ENCODE measurements at places on chromosomes 5 and 9.
A peak's percentile ranks its signal among the peaks of the same experiment; 100 is the strongest.

DNA sequence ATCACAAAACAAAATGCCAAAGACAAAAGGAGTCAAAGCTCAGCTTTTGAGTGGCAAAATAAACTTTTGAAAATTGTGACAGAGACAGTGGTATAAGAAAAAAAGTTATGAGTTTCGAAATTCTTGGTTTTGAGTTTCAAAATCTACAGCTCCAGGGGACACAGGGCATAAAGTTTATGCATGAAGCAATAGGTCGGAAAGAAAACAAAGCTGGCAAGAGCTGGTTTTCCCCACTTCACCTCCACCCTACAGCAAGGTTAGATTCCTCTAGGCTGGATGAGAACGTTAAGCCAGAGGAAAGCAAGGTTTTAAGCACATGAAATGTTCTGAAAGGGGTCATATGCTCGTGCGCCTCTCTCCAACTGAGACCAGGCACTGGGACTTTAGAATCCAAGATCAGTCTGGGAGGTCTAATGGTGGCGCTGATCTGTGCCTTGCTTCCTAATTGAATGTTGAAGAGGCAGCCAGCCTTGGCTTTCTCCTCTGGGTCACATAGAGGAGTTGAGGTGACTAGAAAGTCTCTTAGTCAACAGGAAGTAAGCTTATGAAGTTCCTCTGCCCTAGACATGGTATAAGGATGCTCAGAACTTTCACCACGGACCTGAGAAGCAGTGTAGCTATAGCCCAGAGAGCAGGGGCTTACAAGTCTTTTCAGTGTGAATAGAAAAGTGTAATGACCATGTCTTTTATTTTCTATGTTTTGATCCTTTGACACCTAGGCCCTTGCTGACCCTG lies 167.7 kb upstream of the DMAC1 start:
- no peak for DNase-seq

DNA sequence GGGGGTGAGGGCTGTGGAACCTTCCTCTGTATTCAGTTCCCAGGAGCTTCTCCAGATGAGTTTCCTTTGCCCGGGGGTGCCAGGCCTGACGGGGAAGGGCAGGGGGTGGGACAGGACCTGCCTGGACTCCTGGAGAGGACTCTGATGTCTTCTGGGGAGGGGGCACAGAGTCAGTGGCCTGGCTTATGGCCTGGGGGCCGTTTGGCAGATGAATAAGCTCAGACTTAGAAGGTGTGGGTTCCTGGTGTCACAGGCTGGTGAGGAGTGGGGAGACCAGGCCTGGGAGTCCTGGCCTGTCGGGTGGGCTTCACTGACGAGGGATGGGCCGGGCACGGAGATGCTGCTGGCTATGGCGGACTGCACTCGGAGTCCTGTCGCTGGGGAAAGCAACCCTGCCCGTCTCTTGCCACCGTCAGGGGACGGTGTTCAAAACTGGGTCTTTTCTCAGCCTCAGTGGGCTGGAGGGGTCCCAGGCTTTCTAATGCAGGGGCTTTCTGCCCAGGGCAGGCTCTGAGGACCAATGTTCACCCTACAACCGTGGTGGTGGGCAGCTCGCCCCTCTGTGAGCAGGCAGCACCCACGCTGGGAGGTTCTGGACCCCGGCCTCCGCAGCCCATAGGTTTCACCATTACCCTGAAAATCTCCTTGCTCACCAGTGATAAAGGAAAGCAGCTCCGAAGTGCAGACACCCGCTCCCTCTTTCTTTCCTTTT lies 16.2 kb downstream of the COL5A1 start:
- DNase-seq, result no peak

GRCh38 chr9:115071176-115071575 lies 46.8 kb downstream of the TNC start:
- no peak for DNase-seq

DNA sequence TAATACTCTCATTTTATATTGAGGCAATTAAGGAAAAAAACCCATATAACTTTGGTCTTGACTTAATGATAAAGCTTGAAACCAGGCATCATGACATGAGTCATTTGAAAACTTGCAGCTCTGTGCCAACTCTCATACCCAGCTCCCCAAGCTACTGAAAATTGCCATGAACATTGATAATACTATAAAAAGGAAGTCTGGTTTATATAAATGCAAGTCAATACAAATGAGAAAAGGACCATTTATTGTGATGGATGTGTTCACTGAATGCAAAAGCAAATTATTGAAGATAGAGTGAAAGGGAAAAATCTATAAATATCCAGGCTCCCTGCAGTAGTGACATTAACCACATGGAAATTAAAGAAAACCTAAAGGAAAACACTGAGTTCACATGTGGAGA lies 116.3 kb downstream of the DEPDC1B start:
- DNase-seq, result no peak

GRCh38 chr5:23506329-23507236 lies 826 bp upstream of the PRDM9 start:
- DNase-seq, result peak; percentile 42

GRCh38 chr9:120242116-120242811 lies 337.7 kb downstream of the CDK5RAP2 start:
- DNase-seq, result no peak
